ENCODE measurements at places on chromosomes 3 and 15. TPM values are rescaled to one million over a fixed set of nuclear protein-coding genes. Genes with fewer than 3 reads are reported as not detected.

Gene ARGFX
- not detected for total RNA-seq

Gene LMAN1L
- not detected for total RNA-seq

GRCh38 chr3:159045279-159045885 lies 243.5 kb downstream of the MFSD1 start:
- no peak for DNase-seq

- no peak for DNase-seq
Measured at GRCh38 chr15:48481802-48482201, 150.6 kb downstream of the DUT start.

- DNase-seq: no peak
Measured at GRCh38 chr3:134446800-134447199, 39.0 kb downstream of the ANAPC13 start.

GRCh38 chr3:182892226-182892625 lies 88.1 kb downstream of the DCUN1D1 start:
- no peak for DNase-seq

DNA sequence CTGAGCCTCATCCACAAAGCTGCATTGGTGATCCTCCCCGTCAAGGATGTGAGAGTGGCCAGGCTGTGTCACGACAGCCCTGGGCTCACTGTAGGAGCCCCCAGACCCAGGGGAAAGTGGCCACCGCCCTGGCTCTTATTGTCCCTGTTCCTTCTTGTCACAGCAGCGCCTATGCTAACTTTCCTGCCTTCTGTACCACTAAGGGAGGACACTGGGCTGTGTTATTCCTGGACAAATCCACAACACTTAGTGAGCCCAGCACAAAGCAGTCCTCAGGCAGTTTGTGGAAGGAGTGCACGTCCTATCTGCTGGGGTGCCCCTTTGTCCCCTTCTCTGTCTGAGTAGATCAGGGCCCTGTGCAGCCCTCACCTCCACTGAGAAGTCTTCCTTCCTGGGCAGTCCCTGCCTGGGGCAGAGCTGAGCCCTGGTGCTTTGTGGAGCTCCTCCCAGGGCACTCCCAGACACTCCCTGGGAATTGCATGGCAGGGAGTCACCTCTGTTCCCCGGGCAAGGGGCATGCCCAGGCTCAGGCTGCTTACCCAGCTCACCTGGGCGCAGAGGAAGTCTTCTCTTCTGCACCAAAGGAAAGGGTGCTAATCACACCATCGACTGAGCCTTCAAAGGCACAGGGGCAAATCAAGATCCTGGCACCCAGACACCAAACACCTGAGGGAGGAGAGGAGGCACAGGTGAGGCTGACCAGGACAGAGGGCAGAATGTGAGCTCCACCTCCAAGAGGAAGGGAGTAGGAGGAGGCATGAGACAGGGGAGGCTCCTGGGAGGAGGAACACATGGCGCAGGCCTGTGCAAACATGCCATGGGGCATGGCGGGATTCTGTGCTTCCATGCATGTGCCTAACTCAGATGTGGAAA lies 138.7 kb downstream of the KLF13 start:
- DNase-seq: no peak

Gene NMNAT3
- 73.6 TPM for total RNA-seq

Gene CFAP44
- total RNA-seq: not detected

- DNase-seq: no peak
Measured at GRCh38 chr3:127405791-127406190, 117.9 kb upstream of the PRR20G start.

- no peak for DNase-seq
Measured at GRCh38 chr3:125440559-125440955, 65.4 kb upstream of the ZNF148 start.

Measured in Caki2 (cell line).